Smooth muscle cell of trachea (primary cell): ENCODE measurements at places on chromosomes 2 and 18. TPM values are rescaled to one million over a fixed set of nuclear protein-coding genes. Genes with fewer than 3 reads are reported as not detected.

The RFTN2 gene
- 3.6 and 4.0 TPM in 2 replicates for total RNA-seq

The CLEC4F gene
- total RNA-seq = not detected in 2 replicates

The DES gene
- total RNA-seq = 1.6 and 6.3 TPM in 2 replicates

The VIT gene
- total RNA-seq = 1.2 and 2.3 TPM in 2 replicates

The CD207 gene
- total RNA-seq = not detected in 2 replicates

The CNTNAP5 gene
- total RNA-seq = not detected in 2 replicates

The NEUROD1 gene
- total RNA-seq = not detected in 2 replicates

The IL18RAP gene
- total RNA-seq = not detected in 2 replicates

The MAP3K20 gene
- 88.3 and 97.6 TPM in 2 replicates for total RNA-seq

The IL1RL2 gene
- 0.73 and 2.3 TPM in 2 replicates for total RNA-seq

The RAPGEF4 gene
- total RNA-seq = 0.66 and 1.2 TPM in 2 replicates

The KCNF1 gene
- 0.29 and 0.83 TPM in 2 replicates for total RNA-seq

The SLC16A14 gene
- 2.0 and 2.6 TPM in 2 replicates for total RNA-seq

The DPYSL5 gene
- total RNA-seq = under 0.01 TPM in 1 of 2 replicates, not detected in the other

The NEURL3 gene
- 0.17 TPM in 1 of 2 replicates, not detected in the other for total RNA-seq

The PREPL gene
- 49.0 and 58.6 TPM in 2 replicates for total RNA-seq

The RAB27B gene
- total RNA-seq = 1.0 and 2.0 TPM in 2 replicates

The TUBB6 gene
- 933 and 1,036 TPM in 2 replicates for total RNA-seq

The OTX1 gene
- 0.29 and 0.33 TPM in 2 replicates for total RNA-seq

The HOXD12 gene
- not detected in 2 replicates for total RNA-seq

The SCN1A gene
- 0.15 and 0.33 TPM in 2 replicates for total RNA-seq

The FBXO48 gene
- total RNA-seq = 0.29 and 0.33 TPM in 2 replicates

The TMEM237 gene
- 25.6 and 31.9 TPM in 2 replicates for total RNA-seq

The MGAT5 gene
- 33.9 and 69.5 TPM in 2 replicates for total RNA-seq

The ATP6V1C2 gene
- total RNA-seq = under 0.01 TPM in 1 of 2 replicates, not detected in the other

The EML6 gene
- total RNA-seq = 0.15 and 0.66 TPM in 2 replicates
